Caco-2 (cell line): ENCODE measurements at places on chromosomes 13 and 19. TPM values are rescaled to one million over a fixed set of nuclear protein-coding genes. Genes with fewer than 3 reads are reported as not detected.
A peak's percentile ranks its signal among the peaks of the same experiment; 100 is the strongest.

DNA sequence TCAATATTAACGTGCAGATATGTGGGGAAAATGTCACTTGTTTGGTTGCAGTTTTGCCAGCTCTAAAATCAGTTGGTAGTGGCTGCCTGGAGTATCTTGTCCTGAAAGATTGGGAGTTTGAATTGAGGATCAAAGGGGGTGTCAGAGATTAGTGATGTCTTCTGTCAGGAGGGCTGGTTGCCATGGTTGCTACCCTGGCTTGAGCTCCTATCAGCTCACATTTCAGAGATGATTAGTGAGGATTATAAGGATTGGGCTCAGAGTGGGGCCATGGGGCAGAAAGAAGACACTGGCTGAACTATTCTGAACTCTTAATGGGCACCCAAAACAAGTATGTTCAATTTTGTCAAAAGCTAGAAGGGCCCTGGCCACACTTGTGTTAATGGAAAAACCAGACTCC lies 95.5 kb upstream of the RNF113B start:
- H3K4me1 ChIP-seq: peaks cover 90% of the 10 kb centered on the region
- peak overlapping the region; percentile 98 for H3K27ac ChIP-seq
- H3K36me3 ChIP-seq: no peaks in the 10 kb centered on the region
- no peaks in the 10 kb centered on the region for H3K27me3 ChIP-seq

DNA sequence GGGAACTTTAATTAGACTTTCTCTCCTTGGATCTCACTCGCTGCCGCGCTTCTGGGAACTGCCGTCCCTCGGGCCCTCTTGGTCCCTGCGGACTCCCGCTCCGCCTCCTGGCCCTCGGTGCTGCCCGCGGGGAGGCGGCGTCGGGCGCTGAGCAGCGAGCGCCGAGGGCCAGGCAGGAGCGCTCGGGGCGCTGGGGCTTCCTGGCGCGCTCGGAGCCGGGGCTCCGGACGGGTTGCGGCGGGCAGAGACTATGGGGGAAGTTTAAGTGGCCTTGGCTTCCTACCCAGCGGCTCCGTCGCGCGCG lies 704 bp downstream of the CHST8 start:
- no peaks in the 10 kb centered on the region for H3K36me3 ChIP-seq
- no peak for DNase-seq
- H3K27me3 ChIP-seq: peaks cover 4% of the 10 kb centered on the region

- H3K36me3 ChIP-seq: peaks cover 18% of the 10 kb centered on the region
- no peak overlapping the region for H3K4me3 ChIP-seq
- H3K27ac ChIP-seq: no peak overlapping the region
Measured at GRCh38 chr19:41296433-41296871, 13.5 kb upstream of the CCDC97 start.

DNA sequence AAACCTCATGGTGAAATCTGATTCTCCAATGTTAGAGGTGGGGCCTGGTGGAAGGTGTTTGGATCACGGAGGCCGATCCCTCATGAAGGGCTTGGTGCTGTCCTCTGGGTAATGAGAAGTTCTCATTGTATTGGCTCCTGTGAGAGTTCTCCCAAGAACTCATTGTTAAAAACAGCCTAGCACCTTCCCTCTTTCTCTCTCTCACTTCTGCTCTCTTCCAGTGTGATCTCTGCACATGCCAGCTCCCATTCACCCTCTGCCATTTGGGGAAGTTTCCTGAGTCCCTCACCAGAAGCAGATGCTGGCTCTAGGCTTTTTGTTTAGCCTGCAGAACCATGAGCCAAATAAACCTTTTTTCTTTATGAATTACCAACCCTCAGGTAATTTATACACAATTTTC lies 3.1 kb upstream of the SUCLA2 start:
- no peaks in the 10 kb centered on the region for H3K27me3 ChIP-seq
- H3K36me3 ChIP-seq: no peaks in the 10 kb centered on the region; the same call in 1 of the 2 replicates
- no peak overlapping the region for H3K27ac ChIP-seq
- DNase-seq: no peak
- H3K4me3 ChIP-seq: no peak overlapping the region

DNA sequence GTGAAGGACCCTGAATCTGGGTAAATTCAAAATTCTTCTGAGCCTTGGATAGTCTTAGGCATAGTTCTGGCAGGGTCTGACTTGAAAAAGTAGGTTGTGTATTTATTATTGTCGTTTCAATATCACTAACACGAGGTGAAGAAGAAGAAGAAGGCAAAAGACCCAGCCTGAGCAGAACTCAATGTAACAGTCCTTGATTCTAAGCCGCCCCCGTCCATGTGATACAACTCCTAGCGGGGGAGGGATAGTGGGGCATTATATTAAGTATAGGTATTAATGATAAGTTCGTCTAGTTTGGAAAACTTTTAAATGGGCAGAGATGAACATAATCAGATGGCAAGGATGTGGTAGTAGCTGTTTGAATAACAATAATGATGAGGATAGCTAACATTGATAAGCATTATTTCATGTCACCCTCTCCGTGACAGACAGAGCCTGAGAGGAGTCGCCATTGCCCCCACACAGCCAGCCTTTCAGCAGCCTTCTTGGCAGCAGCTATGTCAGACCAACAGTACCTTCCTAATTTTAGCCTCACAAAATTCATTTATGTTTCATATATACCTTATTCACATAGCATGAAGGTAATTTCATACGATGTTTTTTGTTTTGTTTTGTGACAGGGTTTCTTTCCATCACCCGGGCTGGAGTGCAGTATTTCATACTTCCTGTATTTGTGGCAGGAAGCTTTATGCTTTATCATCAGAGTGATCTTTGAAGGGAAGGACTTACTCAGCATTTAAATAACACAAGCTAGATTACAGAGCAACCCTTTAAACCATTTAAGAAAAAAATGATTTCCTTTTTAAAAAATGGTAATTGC lies 64.4 kb upstream of the NPAS1 start:
- H3K4me1 ChIP-seq: peaks cover 40% of the 10 kb centered on the region
- no peak for DNase-seq
- H3K36me3 ChIP-seq: 0 out of 2 replicates have a peak, but pooled peaks cover 2% of the 10 kb centered on the region
- H3K27me3 ChIP-seq: no peaks in the 10 kb centered on the region
- H3K27ac ChIP-seq: no peak overlapping the region

DNA sequence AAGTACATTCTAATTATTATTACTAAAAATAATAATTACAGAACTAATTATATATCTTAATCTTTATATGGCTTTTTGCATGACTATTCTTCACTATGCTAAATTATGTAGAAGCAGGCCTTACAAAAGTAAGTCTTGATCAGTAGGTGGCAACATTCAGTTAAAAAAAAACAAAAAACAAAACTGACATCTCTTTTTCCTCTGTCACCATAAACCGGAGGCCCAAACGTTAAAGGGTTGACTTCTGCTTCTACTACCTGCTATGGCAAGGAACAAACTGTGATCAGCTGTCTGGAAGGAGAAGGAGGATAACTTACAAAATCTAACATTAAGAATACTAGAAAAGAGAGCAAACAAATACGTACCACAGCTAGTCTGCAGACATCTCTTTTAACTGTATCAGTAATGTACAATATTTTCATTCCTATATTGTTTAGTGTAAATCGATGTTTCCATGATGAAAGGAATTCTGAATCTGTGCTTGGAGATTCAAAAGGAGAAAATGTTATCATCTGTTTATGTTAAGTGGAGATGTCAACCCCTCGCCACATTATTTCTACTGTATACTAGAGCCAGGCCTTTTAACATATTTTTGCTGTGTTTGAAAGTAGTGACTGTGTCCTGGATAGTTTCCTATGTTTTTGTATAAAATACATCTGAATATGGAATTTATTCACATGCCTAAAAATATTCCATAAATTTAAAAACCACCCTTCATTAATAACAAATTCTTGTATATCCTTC lies 1525.4 kb downstream of the SLITRK1 start:
- no peak overlapping the region for H3K4me3 ChIP-seq
- H3K4me1 ChIP-seq: no peaks in the 10 kb centered on the region
- no peaks in the 10 kb centered on the region for H3K36me3 ChIP-seq
- no peaks in the 10 kb centered on the region for H3K27me3 ChIP-seq

- H3K4me3 ChIP-seq: no peak overlapping the region
- no peak overlapping the region for H3K27ac ChIP-seq
- DNase-seq: no peak
- H3K4me1 ChIP-seq: no peaks in the 10 kb centered on the region
Measured at GRCh38 chr13:74707291-74707690, 573.1 kb upstream of the KLF12 start.

DNA sequence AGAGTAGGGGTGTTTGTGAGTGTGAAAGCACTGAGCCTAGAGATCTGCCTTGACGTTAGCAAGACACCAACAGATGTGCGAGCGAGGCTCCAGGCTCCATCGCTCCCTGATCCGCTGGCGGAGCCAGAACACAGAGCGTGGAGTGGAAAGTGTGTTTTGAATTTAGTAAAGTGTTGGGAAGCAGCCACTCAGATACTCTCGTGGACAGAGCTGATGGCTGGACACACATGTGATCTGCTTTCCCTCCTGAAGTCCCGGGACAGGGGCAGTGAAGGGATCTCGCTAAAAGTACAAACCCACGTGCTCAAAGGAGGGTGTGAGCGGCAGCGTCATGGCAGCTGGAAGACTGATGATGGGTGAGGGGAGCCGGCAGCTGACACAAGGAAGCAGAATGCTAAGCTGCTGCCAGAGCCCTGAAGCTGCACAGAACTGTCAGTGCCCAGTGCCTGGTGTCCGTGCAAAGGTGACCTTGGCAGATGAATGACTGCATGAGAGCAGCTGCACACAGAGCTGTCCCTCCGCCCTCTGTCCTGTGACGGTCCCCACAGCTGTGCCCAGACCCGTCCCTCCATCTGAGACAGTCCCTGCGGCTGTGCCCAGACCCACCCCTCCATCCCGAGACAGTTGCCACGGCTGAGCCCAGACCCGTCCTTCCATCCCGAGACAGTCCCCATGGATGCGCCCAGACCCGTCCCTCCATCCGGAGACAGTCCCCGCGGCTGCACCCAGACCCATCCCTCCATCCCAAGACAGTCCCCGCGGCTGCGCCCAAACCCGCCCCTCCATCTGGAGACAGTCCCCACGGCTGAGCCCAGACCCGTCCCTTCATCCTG lies 29.6 kb upstream of the TMEM255B start:
- H3K36me3 ChIP-seq: no peaks in the 10 kb centered on the region
- H3K27ac ChIP-seq: no peak overlapping the region
- H3K4me3 ChIP-seq: no peak overlapping the region
- H3K4me1 ChIP-seq: peaks cover 10% of the 10 kb centered on the region
- no peaks in the 10 kb centered on the region for H3K27me3 ChIP-seq

TMC4 gene
- 38.9 and 45.9 TPM in 2 replicates for total RNA-seq

IGFL3 gene
- 0.53 TPM in 1 of 2 replicates, not detected in the other for total RNA-seq
